T47D (cell line): ENCODE measurements at places on chromosomes 1 and 21.
A peak's percentile ranks its signal among the peaks of the same experiment; 100 is the strongest.

GRCh38 chr1:5254975-5255374 is 600.6 kb downstream of the AJAP1 start:
- DNase-seq: no peak

DNA sequence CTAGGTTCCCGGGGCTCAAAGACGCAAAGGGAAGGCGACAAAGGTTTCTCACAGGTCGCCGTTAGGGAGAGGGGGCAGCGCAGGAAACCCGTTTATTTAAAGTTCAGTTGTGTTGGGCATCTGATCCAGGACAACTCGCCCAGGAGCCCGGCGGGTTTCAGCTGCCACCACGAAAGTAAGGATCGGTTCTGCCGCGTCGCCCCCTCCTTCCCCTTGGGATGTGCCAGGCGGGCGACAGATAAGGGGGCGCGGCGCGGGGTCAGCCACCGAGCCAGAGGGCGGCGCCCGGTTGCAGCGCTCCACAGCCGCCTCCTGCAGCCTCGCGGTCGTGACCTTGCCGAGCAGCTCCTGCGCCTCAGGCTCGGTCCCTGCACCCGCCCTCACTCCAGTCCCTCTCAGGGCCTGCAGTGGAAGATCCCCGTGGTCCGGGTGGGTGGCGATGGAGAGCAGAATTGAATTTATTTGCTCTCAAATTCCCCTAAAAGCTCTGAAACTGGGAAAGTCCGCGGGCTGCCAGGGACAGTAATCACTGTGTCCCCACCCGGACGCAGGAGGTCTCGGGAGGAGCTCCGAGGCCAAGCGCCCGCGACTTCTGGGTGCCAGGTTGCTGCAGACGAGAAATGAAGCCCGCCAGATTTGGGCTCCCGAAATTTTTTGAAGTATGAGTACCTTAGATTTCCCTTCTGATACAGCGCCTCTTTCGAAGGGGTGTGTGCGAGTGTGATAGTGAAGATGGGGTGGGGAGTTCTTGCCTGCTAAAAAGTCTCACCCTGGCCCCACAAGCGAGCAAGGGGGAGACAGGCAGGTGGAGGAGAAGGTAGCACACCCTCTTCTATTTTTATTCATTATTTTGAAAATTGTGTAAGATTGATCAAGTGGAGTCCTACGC is 28.4 kb upstream of the NFIA start:
- no peak for DNase-seq

GRCh38 chr1:62685431-62685859 is 2.7 kb downstream of the DOCK7 start:
- DNase-seq: no peak

- no peak for DNase-seq
Observed at GRCh38 chr1:89761901-89762300, 58.9 kb upstream of the LRRC8D start.

DNA sequence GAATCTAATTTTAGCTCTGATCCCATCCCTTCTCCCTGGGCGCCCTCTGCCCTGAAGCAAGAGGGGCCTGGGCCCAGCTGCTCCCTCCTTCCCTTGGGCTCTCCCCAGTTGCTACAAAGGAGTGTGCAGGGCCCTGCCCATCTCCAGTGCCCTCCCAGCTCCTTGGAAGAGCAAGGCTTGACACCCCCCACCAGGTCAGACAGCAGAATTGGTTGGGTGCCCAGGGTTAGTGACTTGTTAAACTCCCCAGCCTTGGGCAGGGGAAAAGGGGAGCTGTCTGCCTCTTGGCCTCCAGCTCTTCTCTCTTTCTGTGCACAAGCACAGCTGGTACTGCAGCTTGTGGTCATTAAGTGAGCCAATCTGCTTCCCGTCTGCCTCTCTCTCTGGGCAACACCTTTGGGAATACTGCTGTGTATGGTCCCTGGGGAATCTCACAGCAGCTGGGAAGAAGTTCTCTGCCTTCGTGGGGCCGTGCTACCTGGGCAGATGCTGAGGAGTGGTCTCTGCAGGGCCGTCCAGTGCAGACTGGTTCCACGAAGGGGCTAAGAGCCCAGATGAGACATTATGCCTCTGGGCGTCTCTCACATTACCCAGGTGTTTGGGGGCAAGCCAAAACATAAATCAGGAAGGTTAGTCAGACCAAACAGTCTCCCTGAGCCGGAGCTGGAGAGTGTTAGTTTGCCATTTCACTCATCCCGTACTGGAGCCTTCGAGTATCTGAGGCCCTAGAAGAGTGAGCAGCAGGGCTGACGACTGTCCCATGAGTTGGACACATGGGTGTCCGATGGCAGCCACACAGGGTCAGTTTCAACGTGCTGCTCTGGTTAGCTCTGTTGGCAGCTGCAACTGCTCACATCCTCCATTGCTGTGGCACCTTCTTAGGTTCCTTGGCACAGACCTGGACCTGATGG is 37.3 kb downstream of the TMEM53 start:
- DNase-seq: no peak

DNA sequence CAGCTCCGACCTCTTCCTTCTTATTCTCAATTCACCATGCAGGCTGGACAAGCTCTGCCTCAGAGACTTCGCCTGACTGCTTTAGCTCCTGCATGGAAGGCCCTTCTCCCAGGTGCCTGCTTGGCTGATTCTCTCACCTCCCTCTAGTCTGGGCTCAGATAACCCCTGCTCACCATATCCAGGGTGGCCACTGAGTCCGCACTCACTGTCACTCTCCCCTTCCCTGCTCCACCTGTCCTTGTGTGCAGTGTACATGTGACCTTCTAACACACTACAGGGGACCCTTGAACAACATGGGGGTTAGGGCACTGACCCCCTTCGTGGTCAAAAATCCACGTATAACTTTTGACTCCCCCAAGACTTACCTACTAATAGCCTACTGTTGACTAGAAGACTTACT is 14.4 kb upstream of the GALNT2 start:
- no peak for DNase-seq

- no peak for DNase-seq
Observed at GRCh38 chr1:208990456-208990855, 593.1 kb upstream of the CAMK1G start.

GRCh38 chr1:61674221-61674620 is 50.7 kb downstream of the TM2D1 start:
- DNase-seq: no peak

- peak; percentile 64 for DNase-seq
Observed at GRCh38 chr1:181189691-181190363, 101.3 kb downstream of the IER5 start.

- peak; percentile 13 for DNase-seq
Observed at GRCh38 chr1:91166106-91166712, 144.4 kb upstream of the ZNF644 start.

DNA sequence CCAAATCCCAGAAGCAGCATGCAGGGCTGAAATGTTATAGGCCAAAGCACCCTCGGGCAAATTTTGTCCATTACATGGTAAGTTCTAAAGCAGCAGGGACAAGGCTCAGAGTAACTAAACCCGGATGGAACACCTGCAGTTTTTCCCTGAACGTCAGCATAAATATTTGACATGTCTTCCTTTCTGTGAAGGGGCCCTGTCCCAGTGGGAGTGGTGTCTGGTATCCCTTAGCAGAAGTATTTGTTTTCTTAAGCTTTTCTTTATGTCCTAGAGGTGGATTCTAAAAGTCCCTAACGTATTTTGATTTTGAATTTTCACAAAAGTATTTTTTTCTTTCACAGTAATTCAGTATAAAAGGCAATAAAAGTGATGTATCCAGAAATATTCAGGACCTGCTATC is 223.9 kb downstream of the ST6GALNAC3 start:
- DNase-seq: no peak

GRCh38 chr1:53076721-53077598 is 14.9 kb downstream of the PODN start:
- DNase-seq: no peak

DNA sequence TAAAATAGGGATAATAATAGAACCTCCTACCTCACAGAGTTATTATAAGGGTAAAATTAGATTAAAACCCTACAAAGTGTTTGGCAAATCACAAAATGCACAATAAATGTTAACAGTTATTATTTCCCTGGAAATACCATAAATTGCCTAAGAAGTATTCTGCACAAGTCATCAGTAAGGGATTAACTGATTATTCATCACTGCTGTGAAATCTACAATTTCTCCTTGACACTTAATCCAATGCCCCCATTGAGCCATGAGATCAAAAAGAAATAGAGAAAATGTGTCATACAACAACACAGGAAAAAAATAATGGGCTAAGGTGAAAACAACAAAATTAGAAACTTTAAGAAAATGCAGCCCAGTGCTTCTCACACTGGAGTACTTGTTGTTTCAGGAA is 6.7 kb upstream of the SEC16B start:
- DNase-seq: no peak

- no peak for DNase-seq
Observed at GRCh38 chr1:154886281-154887015, 16.4 kb upstream of the KCNN3 start.

GRCh38 chr1:79847700-79848099 is 841.2 kb upstream of the ADGRL4 start:
- no peak for DNase-seq

DNA sequence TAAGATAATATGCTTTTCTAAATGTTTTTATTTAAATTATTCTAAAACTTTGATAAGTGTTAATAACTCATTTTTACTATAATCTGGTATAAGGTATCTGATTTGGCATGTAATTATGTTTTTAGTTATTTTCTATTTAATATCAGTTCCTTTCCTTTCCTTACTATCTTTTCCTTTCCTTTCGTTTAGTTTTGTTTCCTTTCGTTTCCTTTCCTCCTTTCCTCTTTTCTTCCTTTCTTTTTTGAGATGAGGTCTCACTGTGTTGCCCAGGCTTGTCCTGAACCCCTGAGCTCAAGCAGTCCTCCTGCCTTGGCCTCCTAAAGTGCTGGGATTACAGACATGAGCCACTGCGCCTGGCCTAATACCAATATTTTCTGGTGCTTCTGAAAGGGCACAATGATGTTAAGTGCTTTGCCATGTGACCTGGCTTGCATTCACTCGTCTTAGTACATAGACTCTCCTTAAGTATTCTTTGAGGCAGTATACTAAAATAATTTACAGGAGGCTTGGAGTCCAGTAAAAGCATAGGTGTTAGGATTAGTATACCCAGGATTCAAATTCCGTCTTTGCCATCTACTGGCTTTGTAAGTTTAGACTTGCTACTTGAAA is 18.7 kb downstream of the MIER1 start:
- no peak for DNase-seq

GRCh38 chr1:181987334-181987895 is 74.1 kb downstream of the ZNF648 start:
- DNase-seq: no peak

DNA sequence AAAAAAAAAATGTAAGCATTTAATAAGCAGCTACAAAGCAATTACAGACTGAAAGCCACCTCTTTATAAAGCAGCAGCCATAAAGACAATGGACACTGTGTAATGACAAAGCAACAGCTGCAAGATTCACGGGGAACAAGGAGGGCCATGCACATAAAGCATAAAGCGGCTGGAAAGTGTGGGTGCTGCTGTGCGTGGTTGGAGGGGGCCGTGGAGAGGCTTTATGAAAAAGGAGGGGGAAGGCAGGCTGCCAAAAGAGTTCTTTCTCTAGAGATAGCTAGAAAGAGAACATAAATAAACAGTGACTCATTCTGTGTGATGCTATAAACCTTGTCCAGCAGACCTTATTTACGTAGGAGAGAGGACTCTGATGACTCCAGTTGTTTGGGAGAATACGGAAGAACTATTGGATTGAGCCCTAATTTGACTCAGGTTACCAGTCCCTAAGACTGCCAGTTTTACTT is 49.3 kb downstream of the ADAMTS1 start:
- DNase-seq: no peak

DNA sequence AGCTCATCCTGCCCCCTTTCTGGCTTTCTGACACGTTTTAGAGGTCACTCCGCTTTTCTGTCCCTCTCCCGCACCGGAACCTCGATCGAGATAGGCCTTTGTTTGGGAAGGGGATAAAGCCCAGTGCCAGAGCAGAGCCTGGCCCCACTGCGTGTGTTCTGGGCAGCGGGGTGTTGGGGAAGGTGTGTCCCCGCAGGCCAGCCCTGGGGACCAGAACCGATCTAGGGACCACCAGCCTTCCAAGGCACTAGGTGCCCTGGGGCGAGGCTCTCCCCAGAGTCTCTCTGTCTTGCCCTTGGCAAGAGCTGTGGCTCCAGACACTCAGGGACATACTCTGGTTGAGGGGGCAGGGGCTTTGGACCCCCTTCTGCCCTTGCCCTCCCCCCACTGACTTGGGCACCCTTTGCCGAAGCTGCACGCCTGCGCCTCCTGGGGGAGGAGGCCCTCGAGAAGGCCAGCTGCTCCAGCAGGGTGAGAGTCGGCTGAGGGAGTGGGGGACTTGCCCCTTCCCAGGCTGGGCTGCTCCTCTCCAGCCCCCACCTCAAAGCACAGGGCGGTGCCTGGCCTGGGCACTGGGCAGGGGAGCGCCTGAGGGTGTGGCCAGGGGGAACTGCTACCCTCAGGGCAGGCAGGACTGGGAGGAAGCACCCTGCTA is 16.4 kb downstream of the PRXL2B start:
- no peak for DNase-seq

DNA sequence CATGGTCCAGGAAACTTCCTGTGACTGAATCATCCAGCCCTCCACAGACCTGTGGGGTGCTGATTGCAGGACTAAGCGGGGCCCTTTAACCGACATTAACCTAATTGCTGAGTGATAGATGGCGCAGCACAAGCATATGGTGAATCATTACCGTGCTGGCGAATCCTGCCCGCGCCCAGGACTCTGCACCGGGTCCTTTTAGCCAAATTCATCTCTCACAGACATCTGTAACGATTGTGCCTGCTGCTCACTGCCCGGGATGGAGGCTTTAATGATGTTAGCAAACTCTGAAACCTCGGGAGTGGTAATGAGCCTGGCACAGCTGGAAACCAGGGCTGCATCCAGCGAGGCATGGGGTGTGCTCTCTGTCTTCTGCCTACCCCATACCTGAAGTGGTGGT is 147.3 kb upstream of the CD34 start:
- DNase-seq: no peak

GRCh38 chr1:60213253-60213652 is 139.7 kb upstream of the C1orf87 start:
- DNase-seq: no peak

- DNase-seq: no peak
Observed at GRCh38 chr1:245877976-245878375, 629.1 kb downstream of the SMYD3 start.

GRCh38 chr1:48236716-48237470 is 14.4 kb downstream of the SLC5A9 start:
- peak; percentile 33 for DNase-seq

DNA sequence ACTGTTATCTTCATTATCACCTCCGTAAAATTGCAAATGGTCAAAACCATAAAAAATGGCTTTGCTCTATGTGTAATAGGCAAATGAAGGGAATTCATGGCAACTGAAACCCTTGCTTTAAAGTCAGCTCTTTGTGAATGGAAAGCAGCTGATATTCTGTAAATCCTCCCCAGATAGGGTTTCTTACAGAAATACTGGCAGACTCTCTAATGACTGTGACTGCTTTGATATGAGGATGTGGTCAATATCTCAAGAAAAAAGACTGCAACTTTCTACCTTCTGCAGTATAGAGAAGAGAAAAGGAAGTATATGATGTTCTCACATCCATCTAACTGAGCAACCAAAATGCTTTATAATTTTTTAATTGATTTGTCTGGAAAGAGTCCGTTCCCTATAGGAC is 193.1 kb downstream of the ST6GALNAC3 start:
- no peak for DNase-seq

DNA sequence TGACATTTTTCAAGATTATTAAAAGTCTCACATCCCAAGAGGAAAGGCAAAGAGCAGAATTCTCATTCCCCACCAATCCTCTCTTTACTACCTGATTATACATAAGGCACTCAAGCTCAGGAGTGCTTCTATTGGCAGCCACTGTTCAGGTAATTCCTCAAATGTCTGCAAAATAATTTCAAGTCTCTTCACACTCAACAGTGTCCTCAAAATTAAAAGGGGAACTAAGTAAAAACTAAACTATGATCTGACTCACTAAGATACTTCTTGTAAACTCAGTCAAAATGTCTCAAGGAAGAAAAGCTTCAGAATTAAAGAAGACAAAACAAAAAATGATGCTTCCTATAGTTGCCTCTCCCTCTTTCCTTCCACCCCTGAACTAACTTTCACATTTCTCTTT is 135.6 kb downstream of the GPATCH2 start:
- no peak for DNase-seq
